ENCODE measurements at places on chromosomes 12 and 14. TPM values are rescaled to one million over a fixed set of nuclear protein-coding genes. Genes with fewer than 3 reads are reported as not detected.

TAS2R19 gene
- 0.68 TPM for total RNA-seq

KRT72 gene
- total RNA-seq, result not detected

GRCh38 chr12:99769396-99769980, 121.9 kb downstream of the GARIN6 start:
- H3K4me3 ChIP-seq, result no peak overlapping the region
- no peak overlapping the region for H3K27ac ChIP-seq
- H3K27me3 ChIP-seq, result no peaks in the 10 kb centered on the region
- no peaks in the 10 kb centered on the region for H3K4me1 ChIP-seq
- no peak for DNase-seq

- H3K36me3 ChIP-seq, result peaks cover 42% of the 10 kb centered on the region
- no peak overlapping the region for H3K27ac ChIP-seq
- no peaks in the 10 kb centered on the region for H3K27me3 ChIP-seq
- no peaks in the 10 kb centered on the region for H3K4me1 ChIP-seq
- no peak for DNase-seq
These were observed 62.8 kb downstream of the EXOC5 start for GRCh38 chr14:57205938-57206337.

DNA sequence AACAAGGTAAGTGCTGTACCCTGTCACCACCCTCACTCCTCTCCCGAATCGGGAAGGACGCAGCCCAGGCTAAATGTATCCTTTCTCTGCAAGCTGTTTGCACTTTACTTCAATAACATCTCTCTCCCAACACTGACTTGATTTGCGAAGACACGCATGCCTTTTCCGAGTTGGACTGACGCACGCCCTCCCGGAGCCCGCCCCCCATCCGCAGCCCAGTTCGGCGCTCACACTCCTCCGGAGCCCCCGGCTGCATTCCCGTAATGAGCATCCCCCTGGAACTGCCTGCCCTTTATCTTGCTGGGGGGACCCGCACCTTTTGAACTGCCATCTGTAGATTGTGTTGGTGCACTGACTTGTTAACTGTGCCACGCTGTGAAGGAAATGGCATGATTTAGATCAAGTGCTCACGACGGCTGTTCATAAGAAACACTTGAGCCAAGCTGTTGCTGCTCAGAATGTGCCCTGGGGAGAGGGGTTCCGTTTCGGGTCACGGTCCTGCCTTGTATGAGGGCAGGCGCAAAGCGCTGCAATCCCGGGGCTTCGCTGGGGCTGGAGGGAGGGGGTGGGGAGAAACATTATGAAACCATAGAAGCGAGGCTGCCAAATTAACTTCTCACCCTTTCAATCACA, 176.6 kb upstream of the CDKN3 start:
- DNase-seq, result peak; percentile 79
- H3K4me1 ChIP-seq, result no peaks in the 10 kb centered on the region
- peaks cover 17% of the 10 kb centered on the region for H3K27me3 ChIP-seq
- H3K27ac ChIP-seq, result no peak overlapping the region
- peak overlapping the region; percentile 44 for H3K4me3 ChIP-seq

- H3K36me3 ChIP-seq, result no peaks in the 10 kb centered on the region
- H3K27me3 ChIP-seq, result no peaks in the 10 kb centered on the region
- H3K27ac ChIP-seq, result no peak overlapping the region
- no peaks in the 10 kb centered on the region for H3K4me1 ChIP-seq
- no peak overlapping the region for H3K4me3 ChIP-seq
These were observed 73.6 kb upstream of the PPP2R5C start for GRCh38 chr14:101687756-101688546.

DNA sequence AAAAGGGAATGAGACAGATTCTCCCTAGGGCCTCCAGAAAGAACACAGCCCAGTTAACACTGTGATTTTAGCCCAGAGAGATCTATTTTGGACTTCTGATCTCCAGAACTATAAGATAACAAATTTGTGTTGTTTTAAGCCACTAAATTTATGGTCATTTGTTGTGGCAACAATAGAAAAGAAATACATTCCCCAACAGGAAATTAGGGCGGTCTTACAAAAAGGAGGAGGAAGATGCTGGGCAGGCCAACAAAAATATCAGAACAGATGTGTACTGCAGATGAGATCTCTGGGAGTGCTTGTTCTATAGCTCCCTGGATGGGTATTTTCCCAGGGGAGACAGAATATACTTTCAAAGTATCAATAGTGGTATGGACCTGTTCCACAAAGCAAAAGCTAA, 32.0 kb upstream of the SOCS2 start:
- no peak overlapping the region for H3K27ac ChIP-seq
- H3K36me3 ChIP-seq, result no peaks in the 10 kb centered on the region
- no peak for DNase-seq
- no peaks in the 10 kb centered on the region for H3K27me3 ChIP-seq

MLH3 gene
- 12.5 TPM for total RNA-seq
